ENCODE measurements at places on chromosomes 6 and 20.

GRCh38 chr6:110541701-110542309 lies 65.4 kb upstream of the SLC22A16 start:
- peak; percentile 44 for DNase-seq

- DNase-seq: no peak
These were observed 711 bp upstream of the SIRT5 start for GRCh38 chr6:13573669-13574110.

DNA sequence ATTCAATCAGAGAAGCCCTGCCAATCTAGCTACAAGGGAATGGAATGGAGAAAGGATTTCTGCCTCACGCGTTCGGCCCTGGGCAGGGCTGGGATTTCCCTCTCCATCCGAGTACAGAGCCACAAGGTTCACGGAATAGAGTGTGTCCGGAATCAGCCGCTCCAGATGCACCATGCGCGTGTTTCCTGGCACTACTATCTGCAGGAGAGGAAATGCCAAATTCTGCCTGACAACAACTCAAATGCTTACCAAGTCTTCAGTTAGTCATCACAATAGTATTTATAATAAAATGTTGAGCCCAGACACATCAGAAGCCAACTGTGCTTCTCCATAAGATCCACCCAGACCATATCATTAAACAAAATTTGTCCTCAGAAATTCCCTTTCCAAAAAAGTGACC lies 75.1 kb downstream of the COL12A1 start:
- no peak for DNase-seq

DNA sequence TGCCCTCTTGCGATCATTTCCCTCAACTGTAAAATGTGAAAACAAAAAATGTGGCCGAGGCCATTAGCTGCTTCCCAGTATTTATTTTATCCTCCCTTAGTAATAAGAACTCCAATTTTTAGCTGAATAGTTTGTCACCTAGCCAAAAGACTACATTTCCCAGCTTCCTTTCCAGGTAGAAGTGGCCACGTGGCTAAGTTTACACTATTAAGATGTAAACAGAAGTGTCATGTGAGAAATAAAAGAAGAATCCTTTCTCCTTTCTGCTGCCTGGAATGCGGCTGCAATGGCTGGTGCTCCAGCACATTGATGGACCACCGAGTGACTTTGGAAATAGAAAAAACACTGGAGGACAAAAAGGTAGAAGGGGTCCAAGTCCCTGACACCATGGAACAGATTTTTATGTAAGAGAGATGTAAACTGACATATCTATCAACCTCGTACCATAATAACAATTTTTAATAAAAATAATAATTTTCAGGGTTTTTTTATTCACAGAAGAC lies 268.8 kb downstream of the PKHD1 start:
- DNase-seq: no peak

- DNase-seq: peak; percentile 64
These were observed 155.2 kb downstream of the BTBD3 start for GRCh38 chr20:12072954-12073264.

DNA sequence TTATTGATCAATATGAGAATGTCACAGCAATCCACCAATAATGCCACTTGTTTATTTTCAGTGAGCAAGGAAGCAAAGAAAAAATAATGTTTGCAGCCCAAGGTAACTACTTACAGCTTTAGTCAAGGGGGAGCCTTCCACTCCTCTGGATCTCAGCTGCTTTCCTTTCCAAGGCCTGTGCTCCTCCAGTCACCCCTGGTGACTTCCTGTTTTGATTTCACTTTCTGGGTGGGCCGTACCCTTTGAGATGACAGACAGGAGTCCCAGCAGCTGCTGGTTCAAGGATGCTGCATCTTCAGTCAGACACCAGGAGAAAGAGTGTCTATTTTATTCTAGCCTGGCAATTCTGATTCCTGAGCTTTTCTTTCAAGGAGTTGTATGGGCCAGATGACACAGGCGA lies 5.6 kb upstream of the VNN2 start:
- no peak for DNase-seq

GRCh38 chr6:125357515-125358256 lies 55.9 kb upstream of the HDDC2 start:
- no peak for DNase-seq

GRCh38 chr6:122730775-122731386 lies 48.6 kb upstream of the FABP7 start:
- no peak for DNase-seq

DNA sequence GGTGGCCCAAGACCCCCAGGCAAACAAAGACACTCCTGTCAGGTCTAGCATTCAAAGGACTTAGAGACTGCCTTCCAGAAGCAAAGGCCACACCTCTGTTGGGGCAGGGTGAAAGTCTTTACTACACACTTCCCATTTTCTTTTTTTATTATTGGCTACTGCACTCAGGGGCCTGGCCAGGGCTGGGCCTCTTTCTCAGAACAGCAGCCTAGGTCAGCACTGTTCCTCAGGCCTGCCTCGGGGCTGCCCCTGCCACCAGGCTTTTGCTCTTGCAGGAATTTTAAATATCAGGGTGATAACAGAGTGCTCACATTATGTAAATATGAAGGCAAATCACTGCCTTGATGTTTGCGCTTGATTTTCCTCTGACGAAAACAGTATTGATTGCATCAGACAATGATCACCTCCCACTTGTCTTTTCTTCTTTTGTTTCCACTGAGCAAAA lies 18.5 kb downstream of the GSTA4 start:
- no peak for DNase-seq

- no peak for DNase-seq
These were observed 82.7 kb upstream of the CARMIL1 start for GRCh38 chr6:25196464-25196863.

Measured in fibroblast of skin of left biceps (primary cell).